ENCODE measurements at places on chromosomes 13 and 19. TPM values are rescaled to one million over a fixed set of nuclear protein-coding genes. Genes with fewer than 3 reads are reported as not detected.

LGI4 gene
- 0.68 TPM for total RNA-seq

TMEM59L gene
- not detected for total RNA-seq

MIER2 gene
- total RNA-seq = 20.8 TPM

CDKN2D gene
- 89.4 TPM for total RNA-seq

OR7D2 gene
- 0.08 TPM for total RNA-seq

TPTE2 gene
- total RNA-seq = 0.18 TPM

PRR22 gene
- total RNA-seq = 2.3 TPM

HSPB6 gene
- total RNA-seq = 0.48 TPM

RFC3 gene
- total RNA-seq = 34.9 TPM

ACP7 gene
- not detected for total RNA-seq

P2RY11 gene
- total RNA-seq = 33.5 TPM

RXFP2 gene
- total RNA-seq = not detected

IRGC gene
- total RNA-seq = not detected

ARHGAP45 gene
- 437 TPM for total RNA-seq

CYP2S1 gene
- total RNA-seq = 0.68 TPM

BLOC1S3 gene
- 20.4 TPM for total RNA-seq

CGB5 gene
- not detected for total RNA-seq

ODAD3 gene
- not detected for total RNA-seq

PRR19 gene
- 0.91 TPM for total RNA-seq

ZNRF4 gene
- not detected for total RNA-seq

ZNF256 gene
- total RNA-seq = 6.1 TPM

PDX1 gene
- not detected for total RNA-seq

IFNL1 gene
- 0.43 TPM for total RNA-seq

MED4 gene
- total RNA-seq = 55.2 TPM

GIPC3 gene
- total RNA-seq = 0.20 TPM

ANGPTL4 gene
- 1.2 TPM for total RNA-seq

OR4F17 gene
- total RNA-seq = not detected

F10 gene
- not detected for total RNA-seq

ZNF726 gene
- total RNA-seq = 9.7 TPM

NCAN gene
- not detected for total RNA-seq

NLRP5 gene
- not detected for total RNA-seq

LMO7 gene
- 12.9 TPM for total RNA-seq

ZNF491 gene
- 0.98 TPM for total RNA-seq

SERTM1 gene
- not detected for total RNA-seq

TNFRSF19 gene
- total RNA-seq = 0.45 TPM

SIGLEC5 gene
- not detected for total RNA-seq

ANGPTL8 gene
- total RNA-seq = not detected

KLK5 gene
- not detected for total RNA-seq

PNMA8B gene
- 0.05 TPM for total RNA-seq

ZNF415 gene
- total RNA-seq = 0.13 TPM

LILRA1 gene
- total RNA-seq = not detected

ZNF132 gene
- 4.5 TPM for total RNA-seq

CFAP97D2 gene
- not detected for total RNA-seq

C19orf67 gene
- total RNA-seq = 0.35 TPM

DCT gene
- not detected for total RNA-seq

NTF4 gene
- total RNA-seq = not detected

FARSA gene
- total RNA-seq = 72.4 TPM

ADAMTS10 gene
- total RNA-seq = 2.8 TPM

ARRDC5 gene
- total RNA-seq = 0.85 TPM

C19orf85 gene
- total RNA-seq = not detected

NAPA gene
- total RNA-seq = 117 TPM

ANKRD10 gene
- 127 TPM for total RNA-seq

LHB gene
- total RNA-seq = 0.88 TPM

ATP4B gene
- not detected for total RNA-seq

Data from activated CD4-positive, alpha-beta memory T cell treated with anti-CD3 and anti-CD28 coated beads, Interleukin-2, amount 10 ng/mL, durations not matched to agents 7 days and 5 days (primary cell).